NCI-H1436 treated with DMSO at 0.1 percent for 48 hours (cell line): ENCODE measurements at places on chromosomes 7 and 10.

DNA sequence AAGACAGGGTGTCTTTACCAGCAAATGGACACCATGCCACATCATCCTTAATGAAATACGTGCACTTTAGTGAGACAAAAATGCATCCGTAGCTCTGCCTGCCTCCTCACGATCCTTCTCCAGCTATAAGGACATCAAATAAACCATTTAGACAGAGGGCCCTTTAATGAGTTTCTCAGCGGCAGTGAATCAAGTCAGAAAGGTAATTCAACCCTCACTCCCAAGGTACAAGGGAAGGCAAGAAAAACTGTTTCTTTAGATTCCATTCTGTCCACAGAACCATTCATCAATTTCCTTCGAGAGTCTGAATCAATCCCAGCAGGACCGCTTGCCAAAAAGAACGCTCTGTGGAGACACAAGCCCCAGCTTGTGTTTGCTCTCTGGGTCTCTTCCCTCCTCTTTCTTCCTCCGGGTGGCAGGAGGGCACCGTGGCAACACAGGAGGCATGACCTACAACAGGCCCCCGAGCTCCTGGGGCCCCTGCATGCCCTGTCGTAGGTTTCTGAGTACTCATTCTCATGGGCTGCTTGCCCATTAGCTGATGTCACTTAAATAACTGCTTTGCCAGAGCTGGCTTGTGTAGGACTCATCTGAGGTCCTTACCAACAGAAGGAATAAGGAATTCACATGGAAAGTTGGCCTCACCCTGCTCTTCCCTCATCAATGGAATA is 297.8 kb upstream of the PRKCQ start:
- DNase-seq = no peak

GRCh38 chr10:110802551-110803238 is 69.0 kb upstream of the PDCD4 start:
- peak; percentile 79 for DNase-seq

DNA sequence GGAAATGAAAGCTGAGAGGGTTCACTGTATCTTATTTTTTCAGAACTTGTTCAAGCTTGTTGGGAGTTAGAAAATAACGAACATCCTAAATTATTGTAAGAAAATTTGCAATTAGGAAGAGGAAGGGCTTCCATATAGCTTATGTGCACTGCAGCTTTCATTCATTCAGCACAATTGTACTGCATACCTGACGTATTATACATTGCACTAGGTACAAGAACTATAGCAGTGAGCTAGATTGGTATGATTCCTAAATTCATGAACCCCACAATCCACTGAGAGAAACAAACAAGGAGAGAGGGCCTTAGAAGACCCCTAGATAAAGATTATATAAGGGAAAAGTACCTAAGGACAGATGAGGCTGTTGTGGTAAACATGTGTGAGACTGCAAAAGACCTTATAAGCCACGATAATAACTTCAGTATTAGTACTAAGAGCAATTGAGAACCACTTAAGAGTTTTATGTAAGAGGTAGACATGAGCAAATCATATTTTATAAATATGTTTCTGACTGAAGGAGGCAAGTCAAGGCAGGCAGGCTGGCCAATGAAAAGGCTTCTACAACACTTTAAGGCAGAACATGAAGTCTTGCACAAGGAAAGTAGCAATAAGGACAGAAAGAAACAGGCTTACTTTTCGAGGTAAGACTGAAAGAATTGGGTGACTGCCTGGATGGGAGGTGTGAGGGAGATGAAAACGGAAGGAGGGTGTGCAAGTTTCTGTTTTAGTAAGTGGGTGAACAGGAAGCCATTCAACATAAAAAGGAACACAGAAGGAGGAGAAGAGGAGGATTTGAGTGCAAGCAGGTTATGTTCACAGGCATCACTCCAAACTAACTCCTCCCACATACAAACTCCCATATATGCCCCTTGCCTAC is 77.9 kb upstream of the LRRN3 start:
- DNase-seq = no peak

DNA sequence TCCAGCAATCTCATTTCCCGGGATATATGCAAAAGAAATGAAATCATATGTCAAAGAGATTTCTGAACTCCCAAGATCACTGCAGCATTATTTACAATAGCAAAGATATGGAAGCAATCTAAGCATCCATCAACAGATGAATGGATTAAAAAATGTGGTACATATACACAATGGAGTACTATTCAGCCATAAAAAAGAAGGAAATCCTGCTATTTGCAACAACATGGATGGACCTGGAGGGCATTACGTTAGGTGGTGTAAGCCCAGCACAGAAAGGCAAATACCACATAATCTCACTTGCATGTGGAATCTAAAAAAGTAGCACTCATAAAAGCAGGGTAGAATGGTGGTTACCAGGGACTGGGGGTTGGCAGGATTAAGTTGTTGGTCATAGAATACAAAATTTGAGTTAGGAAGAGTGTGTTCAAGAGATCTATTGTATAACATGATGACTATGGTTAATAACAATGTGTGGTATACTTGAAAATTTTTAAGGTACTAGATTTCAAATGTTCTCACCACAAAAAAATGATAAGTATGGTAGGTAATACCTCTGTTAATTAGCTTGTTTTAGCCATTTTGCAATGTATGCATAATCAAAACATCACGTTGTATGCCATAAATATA is 32.9 kb upstream of the EIF5AL1 start:
- DNase-seq = no peak

DNA sequence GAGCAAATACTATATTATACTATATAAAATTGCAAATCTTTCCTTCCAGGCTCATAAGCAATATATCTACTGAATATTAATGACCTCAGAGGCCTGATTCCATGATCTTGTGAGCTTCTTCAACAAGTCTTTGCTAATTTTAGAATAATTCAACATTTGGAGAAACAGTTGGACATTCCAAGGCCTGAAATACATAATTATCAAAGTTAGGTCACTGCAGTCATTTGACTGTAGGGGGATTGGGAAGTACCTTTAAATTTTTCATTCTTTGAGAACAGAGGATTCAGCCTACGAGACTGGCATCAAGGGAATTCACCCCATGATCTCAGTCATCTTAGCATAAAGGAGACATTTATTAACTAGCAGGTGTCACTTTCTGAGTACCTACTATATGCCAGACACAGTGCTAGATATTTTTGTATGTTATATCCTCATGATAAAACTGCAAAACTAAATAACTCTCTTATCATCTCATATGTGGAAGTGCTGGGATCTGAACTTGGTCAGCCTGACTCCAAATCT is 85.4 kb downstream of the DOCK4 start:
- DNase-seq = no peak
